ENCODE measurements at places on chromosomes 3 and 15. TPM values are rescaled to one million over a fixed set of nuclear protein-coding genes. Genes with fewer than 3 reads are reported as not detected.

Gene CCR9
- total RNA-seq, result 4.5 TPM

Gene ACTC1
- not detected for total RNA-seq

Gene IL17RE
- total RNA-seq, result 2.4 TPM

Gene ROBO1
- not detected for total RNA-seq

Gene CHRM5
- not detected for total RNA-seq

Gene TF
- total RNA-seq, result 0.38 TPM

Gene SLC38A3
- not detected for total RNA-seq

Gene CCK
- total RNA-seq, result not detected

Gene NR1I2
- total RNA-seq, result 0.49 TPM

Gene SPATA12
- not detected for total RNA-seq

Gene SERPINI1
- total RNA-seq, result 4.3 TPM

Gene FGF12
- total RNA-seq, result not detected

Gene BRK1
- 78.1 TPM for total RNA-seq

Gene FAM43A
- total RNA-seq, result 9.9 TPM

Gene LINGO1
- total RNA-seq, result not detected

Gene DZIP1L
- not detected for total RNA-seq

Gene COLQ
- 6.3 TPM for total RNA-seq

Gene DISP2
- total RNA-seq, result 0.03 TPM
